GM23248 (cell line): ENCODE measurements at places on chromosomes 1 and 21.
A peak's percentile ranks its signal among the peaks of the same experiment; 100 is the strongest.

DNA sequence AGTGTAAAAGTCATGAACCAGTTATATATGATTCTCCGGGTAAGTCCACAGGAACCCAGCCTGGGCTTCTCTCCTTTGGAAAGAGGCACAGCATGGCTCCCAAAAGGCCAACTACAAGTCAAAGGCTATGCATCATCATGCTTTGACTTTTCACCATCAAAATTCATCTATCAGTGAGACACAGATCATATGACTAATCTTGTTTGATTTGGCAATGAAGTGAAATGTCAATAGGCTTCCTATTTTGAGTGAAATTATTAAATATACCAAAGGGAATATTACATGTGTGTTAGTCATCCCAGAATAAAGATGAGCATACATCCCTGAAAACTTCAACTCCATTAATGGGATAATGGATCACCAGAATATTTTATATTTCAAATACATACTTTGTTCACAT lies 83.5 kb upstream of the ADGRL2 start:
- H3K27ac ChIP-seq: no peak overlapping the region
- peaks cover 10% of the 10 kb centered on the region; the same call in 1 of the 2 replicates for H3K4me1 ChIP-seq
- peak; percentile 12 for DNase-seq
- H3K27me3 ChIP-seq: no peaks in the 10 kb centered on the region

DNA sequence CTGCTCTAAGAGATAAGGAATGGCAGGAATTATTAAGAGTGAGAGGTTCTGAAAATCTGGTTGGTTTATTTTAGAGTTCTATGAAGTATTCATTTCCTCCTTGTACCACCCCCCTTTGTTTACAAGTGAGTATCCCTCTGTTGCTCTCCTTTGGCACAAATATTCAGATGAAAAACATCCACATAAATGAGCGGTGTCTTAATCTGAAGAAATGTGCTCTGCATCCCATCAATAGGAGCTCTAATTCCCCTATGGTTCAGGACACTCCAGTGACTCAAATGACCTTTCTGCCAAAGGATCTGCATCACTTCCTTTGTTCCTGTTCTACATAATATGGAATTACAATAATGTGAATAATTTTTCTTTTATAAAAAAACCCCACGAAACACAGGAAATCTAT lies 16.6 kb downstream of the DDAH1 start:
- H3K27me3 ChIP-seq: no peaks in the 10 kb centered on the region
- H3K4me3 ChIP-seq: peak overlapping the region; percentile 8; the same call in 1 of the 2 replicates
- H3K27ac ChIP-seq: peak overlapping the region; percentile 85
- H3K36me3 ChIP-seq: peaks cover 17% of the 10 kb centered on the region; the same call in 1 of the 2 replicates

DNA sequence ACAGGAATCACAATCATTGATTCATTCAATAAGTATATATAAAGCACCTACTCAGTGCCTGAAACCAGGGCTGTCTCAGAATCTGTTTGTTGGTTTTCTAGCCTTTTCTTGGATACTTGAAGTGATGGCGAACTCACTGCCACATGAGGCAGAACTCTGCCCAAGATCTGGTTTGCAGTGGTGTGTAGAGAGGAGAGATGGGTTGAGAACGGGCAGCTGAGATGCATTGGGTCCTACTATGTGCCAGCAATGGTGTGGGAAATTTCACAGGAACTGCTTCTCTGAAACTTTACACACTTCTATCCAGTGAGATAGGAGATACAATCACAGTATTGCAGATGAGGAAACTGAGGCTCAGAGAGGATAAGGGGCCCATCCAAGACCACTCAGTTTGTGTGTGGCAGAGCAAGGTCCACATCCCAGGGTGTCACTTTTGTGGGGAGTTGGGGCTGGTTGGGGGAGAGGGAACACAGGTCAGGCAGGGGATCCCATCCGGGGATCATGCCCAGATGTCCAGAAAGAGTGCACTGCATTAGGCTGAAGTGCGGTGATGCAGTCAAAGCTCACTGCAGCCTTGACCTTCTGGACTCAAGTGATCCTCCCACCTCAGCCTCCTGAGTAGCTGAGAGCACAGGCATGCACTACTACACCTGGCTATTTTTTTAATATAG lies 83.7 kb upstream of the IFFO2 start:
- no peaks in the 10 kb centered on the region for H3K4me1 ChIP-seq
- H3K36me3 ChIP-seq: no peaks in the 10 kb centered on the region
- H3K27me3 ChIP-seq: no peaks in the 10 kb centered on the region; the same call in 1 of the 2 replicates

DNA sequence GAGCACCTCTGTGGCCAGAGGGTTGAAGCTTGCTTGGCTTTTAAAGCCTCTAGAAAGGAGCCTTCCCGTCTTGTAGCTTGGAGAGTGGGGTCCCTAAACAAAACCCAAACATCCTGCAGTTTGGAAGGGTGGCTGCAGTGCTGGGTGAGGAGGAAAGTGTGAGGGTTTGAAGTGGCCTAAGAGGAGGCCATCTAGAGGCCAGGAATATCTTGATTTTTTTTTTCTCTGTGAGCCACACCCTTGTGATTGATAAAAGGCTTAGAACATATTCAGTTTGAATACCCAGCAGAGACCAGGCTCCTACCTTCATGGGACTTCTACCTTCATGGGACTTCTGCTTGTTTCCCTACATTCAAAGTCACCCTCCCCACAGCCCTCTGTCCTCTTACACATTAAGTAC lies 37.3 kb upstream of the PIGV start:
- no peak overlapping the region for H3K4me3 ChIP-seq
- H3K27me3 ChIP-seq: no peaks in the 10 kb centered on the region
- H3K4me1 ChIP-seq: peaks cover 4% of the 10 kb centered on the region
- 0 out of 2 replicates have a peak, but pooled peaks cover 14% of the 10 kb centered on the region for H3K36me3 ChIP-seq

DNA sequence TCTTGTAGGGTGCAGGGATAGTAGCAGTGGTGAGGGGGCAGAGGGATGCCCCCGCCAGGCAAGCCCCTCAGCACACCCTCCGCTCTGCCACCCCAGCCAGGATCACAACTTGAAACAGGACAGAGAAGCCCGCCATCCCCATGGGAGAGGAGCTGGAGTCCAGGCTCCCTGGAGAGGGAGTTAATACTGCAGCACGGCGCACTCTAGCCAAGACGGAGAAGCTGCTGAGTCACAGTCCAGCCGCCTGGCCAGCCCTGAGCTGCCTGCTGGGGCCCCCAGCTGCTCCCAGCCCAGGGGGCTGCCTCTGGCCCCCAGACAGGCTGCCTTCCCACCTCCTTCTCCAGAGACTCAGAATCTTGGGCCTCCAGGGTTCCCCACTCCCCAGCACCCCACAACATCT lies 87.2 kb downstream of the SYT2 start:
- H3K36me3 ChIP-seq: no peaks in the 10 kb centered on the region
- H3K4me1 ChIP-seq: peaks cover 16% of the 10 kb centered on the region
- H3K27ac ChIP-seq: no peak overlapping the region
- DNase-seq: peak; percentile 70

- no peaks in the 10 kb centered on the region for H3K4me1 ChIP-seq
- DNase-seq: no peak
- peaks cover 47% of the 10 kb centered on the region for H3K27me3 ChIP-seq
- no peak overlapping the region for H3K27ac ChIP-seq
- H3K4me3 ChIP-seq: no peak overlapping the region
Measured at GRCh38 chr21:33058527-33058926, 11.4 kb upstream of the OLIG1 start.

DNA sequence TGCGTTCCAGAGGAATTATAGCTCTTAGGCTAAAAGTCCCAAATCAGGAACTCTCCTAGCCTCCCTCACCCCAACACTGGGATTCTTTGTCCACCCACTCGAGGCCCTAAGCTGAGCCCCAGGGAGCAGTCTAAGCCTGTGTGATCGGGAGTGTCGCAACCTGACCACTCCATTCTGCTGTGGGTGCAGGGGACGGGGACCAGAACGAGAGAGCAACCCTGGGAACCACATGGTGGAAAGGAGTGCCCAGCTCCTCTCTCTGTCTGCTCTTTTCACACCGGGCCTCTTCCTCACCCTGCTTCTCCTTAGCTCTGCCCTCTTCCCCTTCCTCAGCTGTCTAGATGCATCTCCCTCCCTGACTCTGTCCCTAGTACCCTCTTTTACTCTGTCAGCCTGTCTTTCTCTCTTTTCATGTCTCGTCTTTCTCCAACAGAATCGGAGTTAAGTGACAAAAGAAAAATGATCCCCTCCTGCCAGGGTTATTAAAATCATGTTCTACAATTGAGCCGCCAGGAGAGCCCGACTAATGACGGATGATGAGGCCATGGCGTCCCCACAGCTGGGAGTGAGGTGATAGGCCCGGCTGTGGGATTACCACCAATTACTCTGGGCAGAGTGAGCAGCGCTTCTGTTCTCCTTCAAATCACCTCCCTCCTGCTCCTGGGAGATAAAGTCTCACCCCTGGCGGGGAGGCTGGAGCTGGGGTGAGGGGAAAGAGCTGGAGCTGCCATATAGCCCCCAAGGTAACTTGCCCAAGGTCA lies 34.5 kb upstream of the CSF3R start:
- H3K4me3 ChIP-seq: no peak overlapping the region
- H3K4me1 ChIP-seq: no peaks in the 10 kb centered on the region
- DNase-seq: peak; percentile 11
- no peaks in the 10 kb centered on the region; the same call in 1 of the 2 replicates for H3K27me3 ChIP-seq
- H3K36me3 ChIP-seq: no peaks in the 10 kb centered on the region

GRCh38 chr1:39919545-39919944 lies 17.8 kb upstream of the MYCL start:
- no peaks in the 10 kb centered on the region for H3K36me3 ChIP-seq
- H3K4me1 ChIP-seq: no peaks in the 10 kb centered on the region
- H3K27ac ChIP-seq: no peak overlapping the region
- H3K27me3 ChIP-seq: no peaks in the 10 kb centered on the region
- DNase-seq: peak; percentile 78

- H3K36me3 ChIP-seq: no peaks in the 10 kb centered on the region
- no peak overlapping the region for H3K4me3 ChIP-seq
- peaks cover 12% of the 10 kb centered on the region for H3K4me1 ChIP-seq
- no peak for DNase-seq
- H3K27me3 ChIP-seq: no peaks in the 10 kb centered on the region
- H3K27ac ChIP-seq: no peak overlapping the region
Measured at GRCh38 chr21:38489729-38490128, 8.5 kb downstream of the ERG start.
